ENCODE measurements at places on chromosomes 11 and 22.
A peak's percentile ranks its signal among the peaks of the same experiment; 100 is the strongest.

DNA sequence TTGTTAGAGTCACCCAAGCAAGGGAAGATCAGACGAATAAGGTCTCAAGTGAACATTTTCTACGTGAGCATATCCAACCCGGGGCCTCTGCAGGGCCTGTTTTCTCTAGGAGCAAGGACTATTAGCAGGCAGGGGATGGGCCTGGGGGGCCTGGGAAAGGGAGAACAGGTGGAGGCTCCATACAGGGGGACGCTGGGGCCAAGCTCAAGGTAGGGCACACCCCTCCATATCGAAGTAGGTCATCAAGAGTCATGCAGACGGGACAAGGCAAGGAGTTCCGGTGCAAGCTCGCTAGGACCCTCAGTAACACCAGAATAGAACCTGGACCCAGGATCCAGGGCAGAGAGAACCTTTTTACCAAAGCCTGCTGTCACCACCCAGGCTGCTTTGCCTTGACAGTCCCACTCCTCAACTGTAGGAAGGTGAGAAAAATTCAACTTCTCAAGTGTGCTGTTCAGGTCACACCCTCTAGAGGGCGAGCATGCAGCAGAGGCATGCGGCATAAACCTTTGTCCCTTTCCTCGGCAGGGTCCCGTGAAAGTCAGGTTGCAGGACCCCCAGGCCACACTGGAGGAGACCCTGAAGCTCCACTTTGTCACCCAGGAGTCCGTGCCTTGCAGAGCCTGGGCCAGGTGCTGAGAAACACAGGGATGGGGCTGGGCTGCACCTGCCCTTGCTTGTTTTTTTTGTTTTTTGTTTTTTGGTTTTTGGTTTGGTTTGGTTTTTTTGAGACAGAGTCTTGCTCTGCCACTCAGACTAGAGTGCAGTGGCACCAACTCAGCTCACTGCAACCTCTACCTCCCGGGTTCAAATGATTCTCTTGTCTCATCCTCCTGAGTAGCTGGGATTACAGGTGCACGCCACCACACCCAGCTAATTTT, 8.6 kb upstream of the APOBEC3B start:
- peak; percentile 14 for DNase-seq

DNA sequence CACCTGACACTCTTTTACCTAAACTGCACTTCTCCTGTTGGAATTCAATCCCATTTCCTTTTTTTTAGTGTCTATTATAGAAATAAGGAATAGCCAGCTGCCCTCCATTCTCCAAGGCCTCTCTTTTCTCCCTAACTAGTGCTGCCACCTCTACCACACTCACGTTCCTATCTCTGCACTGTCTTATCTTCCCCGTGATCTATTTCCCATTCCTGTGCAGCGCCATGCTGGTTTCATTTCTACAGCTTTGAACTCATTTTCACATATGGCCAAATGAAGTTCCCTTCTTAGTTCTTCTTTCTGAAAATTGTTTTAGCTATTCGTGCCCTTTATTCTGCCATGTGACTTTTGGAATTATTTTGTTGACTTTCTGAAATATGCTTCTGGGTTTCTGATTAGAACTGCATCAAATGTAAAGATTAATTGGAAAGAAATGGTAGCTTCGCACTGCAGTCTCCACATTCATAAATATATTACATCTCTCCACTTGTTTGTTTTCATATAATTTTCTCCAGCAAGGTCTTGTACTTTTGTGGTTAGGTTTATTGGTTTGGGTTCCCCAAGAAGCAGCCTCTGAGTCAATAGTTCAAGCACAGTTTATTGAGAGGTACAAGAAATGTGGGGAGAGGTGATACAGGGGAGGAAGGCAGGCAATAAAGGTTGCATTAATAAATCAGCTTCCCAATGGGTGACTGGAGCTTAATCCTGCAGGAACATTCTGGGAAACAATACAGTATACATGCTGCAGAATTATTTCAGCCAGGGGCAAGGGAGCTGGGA, 43.7 kb upstream of the DRD2 start:
- DNase-seq: no peak

DNA sequence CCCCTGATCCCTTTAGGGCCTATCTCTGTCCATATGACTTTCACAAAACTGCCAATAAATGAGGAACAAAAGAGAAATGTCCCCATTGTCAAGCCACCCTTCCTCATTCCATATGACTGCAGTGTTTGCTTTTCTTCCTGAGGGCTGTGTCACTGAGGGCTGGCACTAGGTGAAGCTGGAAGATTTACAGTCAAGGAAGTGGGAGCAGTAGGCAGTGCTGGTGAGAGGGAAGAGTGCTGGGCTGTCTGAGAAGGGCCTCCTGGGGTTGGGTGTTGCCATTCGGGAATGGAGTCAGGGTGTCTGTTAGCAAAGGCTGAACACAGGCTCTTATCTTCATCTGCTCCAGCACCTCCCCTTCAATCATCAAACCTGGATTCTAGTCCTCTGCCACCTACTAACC, 30.9 kb downstream of the INSC start:
- DNase-seq: no peak

- no peak for DNase-seq
Measured at GRCh38 chr11:1912289-1912878, 7.1 kb upstream of the TNNT3 start.

- DNase-seq: no peak
Measured at GRCh38 chr22:26481694-26482093, 1.9 kb downstream of the HPS4 start.

- DNase-seq: peak; percentile 70
Measured at GRCh38 chr11:61567286-61568061, 13.4 kb downstream of the SYT7 start.

DNA sequence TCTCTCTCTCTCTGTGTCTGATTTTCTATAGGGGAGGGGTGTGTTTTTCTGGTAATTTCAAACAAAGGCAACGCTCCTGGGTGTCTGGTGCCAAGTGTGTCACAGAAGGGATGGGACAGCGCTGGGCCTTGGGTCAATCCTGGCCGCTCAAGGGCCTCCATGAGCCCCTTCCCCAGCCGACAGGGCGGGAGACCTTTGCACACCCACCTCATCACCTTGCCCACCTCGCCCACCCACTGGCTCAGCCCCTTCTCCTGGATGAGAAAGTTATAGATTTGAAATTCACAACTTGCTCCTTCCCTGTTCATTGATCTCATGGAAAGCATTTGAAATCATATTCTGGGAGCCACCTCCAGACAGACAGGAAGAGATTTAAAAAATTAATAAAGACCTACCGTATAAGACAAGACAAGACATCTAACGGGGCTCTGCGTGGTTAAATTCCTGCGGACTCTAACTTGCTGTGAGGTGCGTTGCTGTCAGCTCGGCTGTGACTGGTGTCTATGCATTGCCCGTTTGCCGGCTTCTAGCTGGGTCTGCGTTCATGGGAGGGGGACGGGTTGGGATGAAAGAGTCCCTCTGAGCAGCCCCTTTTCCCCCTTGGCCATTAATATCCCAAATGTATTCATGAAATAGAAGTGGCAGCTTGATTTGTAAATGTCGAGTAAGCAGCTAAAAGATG, 27.0 kb downstream of the MPPED1 start:
- DNase-seq: no peak

GRCh38 chr11:13883042-13883441, 79.5 kb upstream of the SPON1 start:
- no peak for DNase-seq

All from prostate gland (tissue), 2 donors.